ENCODE measurements at places on chromosomes 13 and 19. TPM values are rescaled to one million over a fixed set of nuclear protein-coding genes. Genes with fewer than 3 reads are reported as not detected.

- 0 out of 2 replicates have a peak, but pooled peaks cover 4% of the 10 kb centered on the region for H3K4me1 ChIP-seq
- no peak overlapping the region for H3K4me3 ChIP-seq
- no peak overlapping the region for H3K27ac ChIP-seq
Observed at GRCh38 chr13:40026174-40026585, 370.7 kb downstream of the COG6 start.

DNA sequence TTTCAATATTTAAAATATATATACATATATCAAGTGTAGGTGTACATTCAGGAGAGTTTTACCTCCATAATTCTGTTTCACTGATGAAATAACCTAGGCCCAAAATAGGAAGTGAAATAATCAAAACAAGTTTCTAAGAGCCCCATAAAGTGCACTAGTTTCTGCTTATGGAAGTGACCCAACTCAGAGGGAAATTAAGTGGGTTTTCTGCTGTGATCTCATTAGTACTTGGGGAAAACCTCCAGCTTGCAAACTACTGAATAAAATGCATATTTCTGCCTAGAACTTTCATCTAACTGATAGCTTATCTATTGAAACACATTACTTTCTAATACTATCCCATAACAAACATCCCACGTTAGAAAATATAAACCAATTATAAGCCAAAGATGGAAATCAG is 45.4 kb upstream of the MIR17HG start:
- no peak for DNase-seq
- no peaks in the 10 kb centered on the region for H3K4me1 ChIP-seq
- H3K27ac ChIP-seq, result no peak overlapping the region
- no peak overlapping the region for H3K4me3 ChIP-seq
- no peaks in the 10 kb centered on the region for H3K36me3 ChIP-seq

DNA sequence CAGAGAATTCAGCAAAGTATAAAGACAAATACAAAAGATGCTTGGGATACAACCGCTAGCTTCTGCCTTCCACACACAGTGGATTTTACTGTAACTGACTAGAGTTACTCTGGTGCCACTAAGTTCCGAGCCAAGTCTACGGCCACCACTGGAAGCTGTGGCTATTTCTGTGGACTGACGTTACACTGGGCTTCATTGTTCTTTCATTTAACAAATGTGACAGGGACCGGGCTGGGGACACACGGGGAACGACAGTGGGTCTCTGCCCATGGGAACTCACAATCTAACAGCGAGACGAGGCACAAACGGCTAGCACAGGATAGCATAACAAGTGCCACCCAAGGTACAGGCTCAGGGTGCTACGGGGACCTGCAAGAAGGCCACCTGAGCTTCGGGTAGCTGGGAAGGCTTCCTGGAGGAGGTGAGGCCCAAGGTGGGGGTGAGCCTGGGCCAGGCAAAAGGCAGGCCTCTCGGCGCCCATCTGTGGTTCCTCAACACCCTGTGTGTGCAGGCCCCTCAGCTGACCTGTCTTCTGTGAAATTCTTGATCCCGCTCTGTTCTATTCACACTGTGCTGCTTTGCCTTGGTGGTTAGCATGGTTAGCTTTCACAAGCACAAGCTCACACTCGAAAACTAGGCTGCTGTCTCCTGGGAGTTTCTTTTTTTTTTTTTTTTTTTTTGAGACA is 10.3 kb upstream of the IL4I1 start:
- no peaks in the 10 kb centered on the region for H3K27me3 ChIP-seq
- no peak overlapping the region for H3K27ac ChIP-seq
- H3K4me1 ChIP-seq, result no peaks in the 10 kb centered on the region

- no peak overlapping the region for H3K27ac ChIP-seq
- H3K27me3 ChIP-seq, result peaks cover 5% of the 10 kb centered on the region
- no peaks in the 10 kb centered on the region for H3K4me1 ChIP-seq
- H3K36me3 ChIP-seq, result no peaks in the 10 kb centered on the region
Observed at GRCh38 chr13:26855921-26856320, 95.3 kb upstream of the GPR12 start.

GRCh38 chr13:33758113-33758512 is 59.8 kb upstream of the RFC3 start:
- peaks cover 18% of the 10 kb centered on the region for H3K27me3 ChIP-seq
- H3K4me1 ChIP-seq, result 0 out of 2 replicates have a peak, but pooled peaks cover 5% of the 10 kb centered on the region
- DNase-seq, result no peak
- H3K27ac ChIP-seq, result no peak overlapping the region
- H3K36me3 ChIP-seq, result no peaks in the 10 kb centered on the region

- peak; percentile 9 for DNase-seq
- H3K36me3 ChIP-seq, result no peaks in the 10 kb centered on the region
- no peak overlapping the region for H3K4me3 ChIP-seq
- no peak overlapping the region for H3K27ac ChIP-seq
Observed at GRCh38 chr13:39411511-39411910, 191.5 kb downstream of the LHFPL6 start.

DNA sequence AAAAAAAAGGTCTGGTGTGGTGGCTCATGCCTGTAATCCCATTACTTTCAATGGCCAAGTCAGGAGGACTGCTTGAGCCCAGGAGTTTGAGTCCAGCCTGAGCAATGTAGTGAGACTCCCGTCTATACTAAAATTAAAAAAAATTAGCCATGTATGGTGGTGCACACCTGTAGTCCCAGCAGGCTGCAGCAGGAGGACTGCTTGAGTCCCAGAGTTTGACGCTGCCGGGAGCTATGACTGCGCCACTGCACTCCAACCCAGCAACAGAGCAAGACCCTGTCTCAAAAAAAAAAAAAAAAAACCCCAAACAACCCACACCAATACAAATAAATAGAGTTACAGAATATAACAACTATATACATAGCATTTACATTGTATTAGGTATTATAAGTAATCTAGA is 65.7 kb downstream of the MICU2 start:
- DNase-seq, result no peak
- H3K4me3 ChIP-seq, result no peak overlapping the region
- no peak overlapping the region for H3K27ac ChIP-seq
- no peaks in the 10 kb centered on the region for H3K4me1 ChIP-seq
- no peaks in the 10 kb centered on the region for H3K36me3 ChIP-seq

GRCh38 chr13:66407128-66407527 is 823.0 kb downstream of the PCDH9 start:
- H3K4me1 ChIP-seq, result no peaks in the 10 kb centered on the region
- no peak overlapping the region for H3K27ac ChIP-seq
- H3K36me3 ChIP-seq, result no peaks in the 10 kb centered on the region
- no peak for DNase-seq
- H3K27me3 ChIP-seq, result no peaks in the 10 kb centered on the region
- H3K4me3 ChIP-seq, result no peak overlapping the region

DNA sequence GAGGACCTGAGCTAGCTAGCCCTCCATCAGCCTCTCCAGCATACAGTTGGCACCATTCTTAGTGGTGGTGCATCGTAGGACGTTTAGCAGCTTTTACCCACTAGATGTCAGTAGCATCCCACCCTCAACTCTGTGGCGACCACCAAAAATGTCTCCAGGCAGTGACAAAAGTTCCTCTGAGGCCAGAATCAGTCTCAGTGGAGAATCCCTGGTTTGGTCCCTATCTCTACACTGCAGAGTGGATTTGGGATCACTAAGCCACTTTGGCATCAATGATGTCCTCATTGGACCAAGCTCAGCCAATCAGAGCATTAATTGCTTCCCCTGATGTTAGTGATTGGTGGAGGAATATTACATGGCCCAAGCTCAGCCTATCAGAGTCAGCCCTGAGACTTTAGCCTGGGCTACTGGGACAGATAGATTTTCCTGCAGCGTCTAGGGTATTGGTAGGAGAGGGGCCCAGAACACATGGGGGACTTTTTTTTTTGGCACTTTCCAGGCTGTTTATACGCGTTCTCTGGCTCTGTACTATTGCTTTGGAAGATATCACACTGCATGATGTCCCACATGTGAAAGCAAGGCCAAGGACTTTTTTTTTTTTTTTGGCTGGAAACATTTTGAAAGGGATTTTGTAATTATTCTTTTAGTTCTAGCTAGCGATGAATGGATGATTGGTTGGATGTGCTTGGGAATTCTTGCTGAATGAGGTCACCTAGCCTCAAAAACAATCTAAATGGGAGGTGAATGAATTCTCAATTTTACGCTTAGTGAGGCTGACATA is 7.0 kb downstream of the TMEM221 start:
- DNase-seq, result peak; percentile 56
- no peaks in the 10 kb centered on the region for H3K36me3 ChIP-seq
- H3K27ac ChIP-seq, result no peak overlapping the region
- H3K4me3 ChIP-seq, result no peak overlapping the region

GRCh38 chr19:39146091-39146490 is 20.5 kb downstream of the PAK4 start:
- DNase-seq, result no peak
- no peaks in the 10 kb centered on the region for H3K36me3 ChIP-seq
- H3K4me1 ChIP-seq, result no peaks in the 10 kb centered on the region
- no peaks in the 10 kb centered on the region for H3K27me3 ChIP-seq
- H3K27ac ChIP-seq, result no peak overlapping the region

DNA sequence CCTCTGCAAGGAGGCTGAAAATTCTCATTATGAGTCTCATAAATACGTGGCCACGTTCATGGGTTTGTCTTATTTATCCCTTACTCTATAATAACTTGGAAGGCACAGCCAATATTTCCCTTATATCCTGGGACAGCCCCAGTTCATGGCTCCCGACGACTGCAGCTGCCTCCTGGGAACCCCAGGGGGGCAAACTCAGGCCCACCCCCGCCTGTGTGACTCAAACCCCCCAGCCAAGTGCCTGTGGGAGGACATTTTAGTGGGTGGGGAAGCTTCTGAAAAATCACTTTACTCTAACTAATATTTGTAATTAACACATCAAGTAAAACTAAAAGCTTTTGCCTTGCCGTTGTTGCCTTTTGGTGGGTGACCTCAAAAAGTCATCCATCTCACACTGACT is 14.3 kb downstream of the RASA3 start:
- H3K4me1 ChIP-seq, result peaks cover 45% of the 10 kb centered on the region
- H3K27me3 ChIP-seq, result no peaks in the 10 kb centered on the region
- H3K36me3 ChIP-seq, result no peaks in the 10 kb centered on the region
- peak; percentile 48 for DNase-seq

DNA sequence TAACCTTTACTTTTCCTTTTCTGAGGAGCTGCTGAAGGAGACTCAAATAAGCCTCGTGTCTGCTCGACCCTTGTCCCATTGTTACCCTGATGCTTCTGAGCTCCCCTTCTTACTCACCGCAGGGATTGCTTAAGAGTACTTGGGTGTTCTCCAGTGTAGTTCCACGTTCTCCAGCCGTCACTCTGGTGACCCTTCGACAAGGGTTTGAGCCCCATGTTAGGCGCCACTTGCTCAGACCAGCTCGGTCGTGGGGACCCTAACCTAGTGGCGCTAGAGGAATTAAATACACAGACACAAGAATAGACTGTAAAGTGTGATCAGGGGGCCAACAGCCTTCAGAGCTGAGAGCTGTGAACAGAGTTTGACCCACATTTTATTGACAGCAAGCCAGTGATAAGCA is 10.3 kb downstream of the ZNF480 start:
- peak; percentile 8 for DNase-seq
- H3K27ac ChIP-seq, result no peak overlapping the region
- no peaks in the 10 kb centered on the region for H3K4me1 ChIP-seq
- H3K36me3 ChIP-seq, result peaks cover 61% of the 10 kb centered on the region
- no peaks in the 10 kb centered on the region for H3K27me3 ChIP-seq
- no peak overlapping the region for H3K4me3 ChIP-seq

GRCh38 chr19:31261019-31261602 is 88.1 kb downstream of the TSHZ3 start:
- no peak overlapping the region for H3K27ac ChIP-seq
- no peaks in the 10 kb centered on the region for H3K36me3 ChIP-seq
- peaks cover 15% of the 10 kb centered on the region for H3K4me1 ChIP-seq
- no peak for DNase-seq

- peaks cover 38% of the 10 kb centered on the region for H3K4me1 ChIP-seq
- H3K36me3 ChIP-seq, result peaks cover 9% of the 10 kb centered on the region
- no peak overlapping the region for H3K27ac ChIP-seq
- peak; percentile 65 for DNase-seq
- no peak overlapping the region for H3K4me3 ChIP-seq
Observed at GRCh38 chr19:47161876-47162489, 31.3 kb downstream of the SAE1 start.

- DNase-seq, result no peak
- 0 out of 2 replicates have a peak, but pooled peaks cover 5% of the 10 kb centered on the region for H3K36me3 ChIP-seq
- H3K4me3 ChIP-seq, result no peak overlapping the region
Observed at GRCh38 chr13:48783695-48784230, 130.0 kb downstream of the CYSLTR2 start.

GRCh38 chr19:7115721-7116120 is 46.2 kb downstream of the ZNF557 start:
- H3K4me3 ChIP-seq, result no peak overlapping the region
- H3K36me3 ChIP-seq, result no peaks in the 10 kb centered on the region
- no peaks in the 10 kb centered on the region for H3K4me1 ChIP-seq
- H3K27me3 ChIP-seq, result no peaks in the 10 kb centered on the region

DNA sequence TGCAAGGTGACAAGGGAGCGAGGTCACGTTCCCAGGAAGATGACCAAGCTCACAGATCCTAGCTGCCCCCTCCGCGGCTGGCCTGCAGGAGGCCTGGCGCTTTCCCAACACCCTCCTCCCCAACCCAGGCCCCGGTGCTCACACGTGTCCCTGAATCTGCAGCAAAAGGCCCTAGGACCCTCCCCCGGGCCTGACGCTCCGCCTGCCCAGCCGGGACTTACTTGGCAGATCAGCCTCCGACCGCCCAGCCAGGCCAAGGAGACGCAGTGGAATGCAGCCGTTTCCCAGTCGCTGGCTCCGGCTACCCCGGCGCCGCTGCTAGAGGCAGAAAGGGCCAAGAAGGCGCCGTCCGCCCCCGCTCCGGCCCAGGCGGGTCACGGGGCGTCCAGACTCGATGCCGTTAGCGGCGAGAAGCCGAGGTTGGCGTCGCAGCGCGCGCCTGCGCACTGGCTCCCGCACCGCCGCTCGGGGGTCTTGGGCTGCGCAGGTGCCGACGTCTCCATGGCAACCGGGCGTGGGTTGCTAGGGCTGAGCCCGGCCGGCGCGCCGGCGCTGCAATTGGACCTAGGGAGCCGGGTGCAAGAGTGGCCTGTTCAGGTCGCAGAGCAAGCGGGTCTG is at the start of gene PNMA8A:
PNMA8A (minus strand) TSS at position 448 of the 618 bp plus-strand sequence. CDS start 528 bp downstream, outside the sequence.
- H3K4me3 ChIP-seq, result peak within 1 kb of the TSS; percentile 64
- H3K4me1 ChIP-seq, result peaks cover 23% of the 10 kb centered on the region
- H3K36me3 ChIP-seq, result no peaks in the 10 kb centered on the region
- peak within 1 kb of the TSS; percentile 11 for H3K27ac ChIP-seq

Gene ATXN8OS
- not detected for total RNA-seq

Gene C19orf18
- total RNA-seq, result 0.25 TPM

Gene PLEKHA4
- total RNA-seq, result 14.2 TPM

Gene KLK10
- not detected for total RNA-seq

Gene CABP5
- total RNA-seq, result not detected

Gene CPB2
- not detected for total RNA-seq

Gene LGALS7
- not detected for total RNA-seq

Gene ANKLE1
- total RNA-seq, result 1.4 TPM

Gene PSPN
- 0.22 TPM for total RNA-seq

Gene KLK15
- total RNA-seq, result not detected

Gene DHDH
- total RNA-seq, result not detected

Gene SPACA4
- total RNA-seq, result not detected
